Activated CD4-positive, alpha-beta T cell treated with anti-CD3 and anti-CD28 coated beads, Interleukin-2, amount 10 ng/mL, durations not matched to agents 7 days and 5 days (primary cell): ENCODE measurements at places on chromosomes 7 and 10. TPM values are rescaled to one million over a fixed set of nuclear protein-coding genes. Genes with fewer than 3 reads are reported as not detected.

The FRMPD2 gene
- not detected for total RNA-seq

The BTBD16 gene
- not detected for total RNA-seq

The SORCS1 gene
- not detected for total RNA-seq

DNA sequence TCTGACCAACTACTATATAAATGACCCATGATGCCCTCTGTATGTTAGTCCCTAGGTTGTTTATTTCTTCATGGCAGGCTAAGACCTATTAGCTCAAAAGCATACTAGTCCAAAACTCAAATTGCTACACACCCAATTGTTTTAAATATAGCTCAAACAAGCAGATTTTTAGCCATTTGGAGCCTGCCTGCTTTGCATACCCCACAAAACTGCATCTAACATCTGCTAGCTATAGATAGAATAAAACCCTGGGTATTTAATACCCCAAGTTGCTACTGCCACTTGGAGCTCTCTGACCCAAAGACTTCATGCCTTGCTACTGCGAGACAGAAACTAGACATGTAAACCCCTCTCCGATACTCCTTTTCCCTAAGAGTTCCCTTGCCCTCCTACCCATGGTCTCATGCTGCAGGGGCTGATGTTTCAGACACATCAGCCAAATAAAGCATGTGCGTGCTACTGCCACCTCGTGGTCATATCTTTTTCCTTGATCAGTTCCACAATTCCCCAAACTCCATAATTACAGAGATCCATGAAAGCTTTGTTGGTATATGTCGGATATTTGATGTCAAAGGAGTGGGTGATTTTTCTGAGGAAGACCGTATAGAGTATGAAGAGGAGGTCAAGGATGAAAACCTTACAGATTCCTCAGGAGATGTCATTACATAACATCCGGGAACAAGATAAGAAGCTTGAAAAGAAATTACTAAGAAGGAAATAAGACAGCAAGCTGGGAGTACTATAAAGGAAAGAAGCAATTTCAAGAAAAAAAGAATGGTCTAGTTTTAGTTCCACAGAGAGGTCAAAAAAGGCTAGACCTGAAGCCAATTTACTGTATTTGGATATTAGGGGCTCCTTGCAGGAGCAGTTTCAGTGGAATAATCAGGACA, 386.6 kb downstream of the SH2D4B start:
- peak; percentile 41 for DNase-seq

DNA sequence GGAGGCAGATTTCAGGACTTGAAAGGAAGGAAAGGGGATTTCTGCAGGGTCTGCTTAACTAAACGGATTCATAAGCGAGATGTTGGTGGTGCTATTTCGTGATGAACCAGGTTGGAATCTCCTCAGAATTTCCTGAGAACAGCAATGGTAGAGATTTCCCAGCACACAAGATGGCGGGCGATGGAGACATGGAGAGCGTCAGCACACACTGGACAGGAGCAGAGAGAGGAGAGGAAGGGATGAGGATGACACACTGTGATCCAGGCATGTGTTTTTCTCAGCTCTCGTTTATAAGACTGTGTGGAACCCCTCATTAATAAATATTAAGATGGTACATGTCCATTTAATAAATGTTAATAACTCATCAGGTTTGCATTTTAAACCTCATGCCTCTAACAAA, 43.9 kb upstream of the LYZL1 start:
- DNase-seq, result no peak

DNA sequence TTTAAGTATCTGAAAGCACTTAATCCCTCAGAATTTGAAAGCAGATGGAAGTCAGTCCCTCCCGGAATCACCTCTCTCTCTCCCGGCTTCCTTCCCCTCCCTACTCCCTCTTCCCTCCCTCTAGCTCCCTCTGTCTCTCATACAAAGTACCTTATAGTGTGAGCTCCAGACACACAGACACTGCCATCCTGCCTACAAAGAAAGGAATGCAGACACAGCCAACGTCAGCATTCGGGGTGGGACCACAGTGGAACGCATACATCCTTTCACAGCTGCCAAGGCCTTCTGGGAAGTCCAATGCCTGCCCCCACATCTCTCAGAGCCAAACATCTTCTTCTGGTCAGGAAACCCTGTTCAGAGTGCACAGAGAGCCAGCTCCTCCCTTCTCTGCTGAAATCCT, 9.3 kb downstream of the NOD1 start:
- DNase-seq, result no peak

- no peak for DNase-seq
Observed at GRCh38 chr7:16758631-16759611, 5.4 kb downstream of the TSPAN13 start.

DNA sequence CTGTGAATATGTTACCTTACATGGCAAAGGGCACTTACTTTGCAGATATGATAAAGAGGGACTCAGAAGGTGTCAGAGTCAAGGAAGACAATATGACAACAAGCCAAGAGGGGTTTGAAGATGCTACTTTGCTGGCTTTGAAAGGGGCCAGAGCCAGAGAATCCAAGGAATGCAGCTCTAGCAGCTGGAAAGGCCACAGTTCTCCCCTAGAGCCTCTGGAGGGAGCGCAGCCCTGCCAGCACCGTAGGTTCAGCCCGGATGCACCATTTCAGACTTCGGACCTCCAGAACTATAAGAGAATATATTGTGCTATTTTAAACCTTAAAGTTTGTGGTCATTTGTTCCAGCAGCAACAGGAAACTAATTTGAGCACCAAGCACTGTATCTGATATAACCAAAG, 32.9 kb upstream of the WDR11 start:
- DNase-seq, result no peak

GRCh38 chr7:23020742-23021401, 6.9 kb upstream of the HYCC1 start:
- peak; percentile 24 for DNase-seq
